ENCODE measurements at places on chromosomes 13 and 19. TPM values are rescaled to one million over a fixed set of nuclear protein-coding genes. Genes with fewer than 3 reads are reported as not detected.

The ZNF221 gene
- 7.7 TPM for total RNA-seq

The ZNF526 gene
- total RNA-seq: 8.5 TPM

The MPHOSPH8 gene
- total RNA-seq: 17.7 TPM

The SOX1 gene
- not detected for total RNA-seq

The IL11 gene
- 0.09 TPM for total RNA-seq

The MIA gene
- total RNA-seq: not detected

The C1QTNF9 gene
- total RNA-seq: not detected

The ICAM4 gene
- total RNA-seq: 0.38 TPM

The CGB8 gene
- total RNA-seq: not detected

The CACNG8 gene
- 1.7 TPM for total RNA-seq

The CERS1 gene
- 4.5 TPM for total RNA-seq

The ZNF69 gene
- total RNA-seq: 1.3 TPM

The IGFL1 gene
- not detected for total RNA-seq

The ACTL9 gene
- total RNA-seq: not detected

The B3GNT3 gene
- total RNA-seq: not detected

The LCP1 gene
- under 0.01 TPM for total RNA-seq

The ZNF784 gene
- 3.1 TPM for total RNA-seq

The NCCRP1 gene
- not detected for total RNA-seq

The CCDC9 gene
- 5.6 TPM for total RNA-seq

The FGF9 gene
- not detected for total RNA-seq

The ZNF844 gene
- total RNA-seq: 2.8 TPM

The ZNF296 gene
- 0.09 TPM for total RNA-seq

The KLK2 gene
- not detected for total RNA-seq

The KIR2DL4 gene
- total RNA-seq: not detected

The CCL25 gene
- not detected for total RNA-seq

The TEKTIP1 gene
- total RNA-seq: not detected

The CC2D1A gene
- 5.4 TPM for total RNA-seq

Data from endothelial cell of coronary artery (primary cell).